ENCODE measurements at places on chromosomes 7 and 10.

- no peak for DNase-seq
Measured at GRCh38 chr10:132252412-132252811, 55.3 kb downstream of the STK32C start.

GRCh38 chr7:26428571-26428970, 136.9 kb downstream of the SNX10 start:
- DNase-seq = no peak

GRCh38 chr7:117975476-117975875, 102.2 kb upstream of the CTTNBP2 start:
- no peak for DNase-seq

- DNase-seq = peak; percentile 35
Measured at GRCh38 chr10:77511498-77512218, 126.0 kb downstream of the KCNMA1 start.

DNA sequence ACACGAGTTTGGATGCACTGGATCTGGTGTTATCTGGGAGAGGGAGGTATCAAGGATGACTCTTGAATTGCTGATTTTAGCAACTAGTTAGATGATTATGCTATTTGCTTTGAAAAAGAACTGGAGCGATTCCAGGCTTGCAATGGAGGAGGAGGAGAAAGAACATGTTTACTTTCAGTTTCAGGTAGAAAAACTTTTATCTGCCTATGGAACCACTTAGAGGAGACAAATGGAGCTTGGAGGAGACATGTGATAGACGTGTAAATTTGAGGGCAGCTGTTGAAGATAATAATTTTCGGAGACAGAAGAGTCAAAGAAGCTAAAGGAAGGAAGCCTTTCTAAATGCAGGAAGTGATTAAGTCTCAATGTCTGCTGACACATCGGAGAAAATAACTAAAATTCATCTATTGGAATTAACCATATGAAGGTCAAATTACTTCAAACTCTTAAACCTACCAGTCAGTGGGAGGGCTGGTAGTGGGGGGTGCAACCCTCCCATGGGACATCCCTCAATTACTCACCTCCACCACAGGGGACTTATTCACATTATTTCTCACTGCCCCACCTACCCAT, 56.4 kb upstream of the GNAI1 start:
- no peak for DNase-seq

- DNase-seq = peak; percentile 43
Measured at GRCh38 chr10:99681553-99681952, 22.2 kb downstream of the ENTPD7 start.

GRCh38 chr10:30821994-30822692, 192.6 kb upstream of the LYZL2 start:
- no peak for DNase-seq

DNA sequence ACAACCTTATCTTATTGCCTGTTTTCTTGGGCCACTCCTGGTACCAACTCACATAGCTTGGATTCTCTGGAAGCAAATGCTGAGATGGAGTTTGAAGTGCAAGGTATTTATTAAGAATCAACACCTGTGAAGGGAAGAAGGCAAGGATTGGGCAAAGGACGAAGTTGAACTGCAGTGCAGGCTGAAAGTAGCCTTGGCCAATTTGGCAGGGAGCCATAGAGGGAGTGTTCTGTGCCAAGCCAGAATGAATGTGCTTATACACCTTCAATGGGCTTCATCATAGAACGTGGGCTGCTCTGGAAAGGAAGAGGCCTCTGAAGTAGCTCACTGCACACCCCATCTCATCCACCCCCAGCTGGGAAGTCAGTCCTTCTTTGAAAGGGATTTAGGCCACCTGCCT, 79.8 kb upstream of the IFRD1 start:
- DNase-seq = no peak

GRCh38 chr7:80773787-80774508, 135.5 kb downstream of the CD36 start:
- DNase-seq = no peak

- DNase-seq = no peak
Measured at GRCh38 chr7:126957443-126957842, 295.3 kb downstream of the GRM8 start.

DNA sequence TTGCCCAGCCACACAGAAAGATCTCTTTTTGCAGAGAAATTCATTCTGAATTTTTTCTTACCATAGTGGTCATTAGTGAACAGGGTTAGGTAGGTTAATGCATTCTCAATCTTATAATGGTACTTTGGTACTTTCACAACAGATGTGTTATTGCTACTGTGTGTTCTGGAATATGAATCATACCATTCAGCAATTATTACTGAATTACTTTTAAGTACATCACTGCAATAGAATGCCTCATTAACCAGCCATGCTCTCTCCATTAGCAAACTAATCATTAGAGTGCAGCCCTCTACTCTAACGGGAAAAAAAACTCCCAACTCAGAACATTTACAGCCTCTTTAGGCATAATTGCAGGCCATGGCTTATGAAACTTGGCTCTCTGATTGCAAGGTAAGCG, 102.1 kb downstream of the DOCK4 start:
- DNase-seq = no peak

GRCh38 chr10:13717936-13718772, 131.4 kb downstream of the PRPF18 start:
- DNase-seq = peak; percentile 79

- no peak for DNase-seq
Measured at GRCh38 chr7:41277561-41277960, 425.3 kb downstream of the INHBA start.

- DNase-seq = peak; percentile 44
Measured at GRCh38 chr10:83871187-83872081, 267.9 kb upstream of the GHITM start.

GRCh38 chr7:21767300-21767900, 178.3 kb downstream of the CDCA7L start:
- DNase-seq = peak; percentile 68

GRCh38 chr7:17928055-17928454, 12.2 kb downstream of the SNX13 start:
- DNase-seq = no peak

GRCh38 chr10:3397231-3397630, 224.6 kb upstream of the PITRM1 start:
- peak; percentile 85 for DNase-seq

DNA sequence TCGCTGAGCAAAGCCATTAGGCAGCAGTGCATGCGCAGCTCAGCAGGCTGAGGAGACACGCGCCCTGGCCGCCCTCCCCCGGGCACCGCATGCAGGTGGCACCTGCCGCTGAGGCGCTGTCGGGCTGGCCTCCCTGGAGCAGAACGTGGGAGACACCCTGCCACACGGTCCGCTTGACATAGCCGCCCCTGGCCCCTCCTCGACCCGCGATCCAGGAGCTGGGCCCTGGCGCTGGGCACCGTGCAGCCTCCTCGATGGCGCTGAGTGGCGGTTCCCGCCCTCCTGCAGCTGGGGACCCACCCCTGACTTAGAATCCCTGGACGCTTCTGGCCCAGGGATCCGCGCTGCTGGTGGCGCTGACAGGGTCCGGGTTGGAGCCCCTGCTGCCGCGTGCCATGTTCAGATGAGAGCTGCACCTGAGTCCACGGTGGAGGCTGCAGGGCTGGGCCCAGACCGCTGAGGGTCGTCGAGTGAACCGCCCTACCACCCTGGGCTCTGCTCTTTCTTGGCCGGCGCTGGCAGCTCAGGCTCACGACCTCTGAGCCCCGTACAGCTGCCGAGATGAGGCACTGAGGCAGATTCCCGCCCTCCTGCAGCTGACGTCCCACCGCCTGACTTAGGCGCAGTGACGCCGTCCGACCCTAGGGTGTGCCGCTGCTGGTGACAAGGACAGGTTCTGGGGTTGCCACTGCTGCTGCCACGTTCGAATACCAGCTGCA, 116.8 kb downstream of the OR13A1 start:
- DNase-seq = no peak

DNA sequence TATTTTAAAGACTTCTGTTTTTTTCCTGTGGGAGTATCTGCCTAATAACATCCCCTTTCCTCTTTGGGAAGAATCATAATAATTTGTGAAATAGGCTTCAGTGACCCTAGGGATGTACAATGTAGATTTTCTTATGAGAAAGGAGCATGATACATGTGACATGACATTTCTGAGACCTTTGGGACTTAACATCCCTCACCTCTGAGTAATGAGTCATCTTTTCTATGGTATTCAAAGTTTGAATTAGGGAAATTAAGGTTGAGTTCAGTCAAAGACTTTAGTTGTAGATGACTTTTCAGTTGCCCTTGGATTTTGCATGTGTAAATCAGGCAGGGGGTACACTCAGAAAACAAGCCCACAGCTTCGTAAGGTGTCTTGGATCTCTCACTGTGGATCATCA, 14.3 kb downstream of the GRK5 start:
- no peak for DNase-seq

DNA sequence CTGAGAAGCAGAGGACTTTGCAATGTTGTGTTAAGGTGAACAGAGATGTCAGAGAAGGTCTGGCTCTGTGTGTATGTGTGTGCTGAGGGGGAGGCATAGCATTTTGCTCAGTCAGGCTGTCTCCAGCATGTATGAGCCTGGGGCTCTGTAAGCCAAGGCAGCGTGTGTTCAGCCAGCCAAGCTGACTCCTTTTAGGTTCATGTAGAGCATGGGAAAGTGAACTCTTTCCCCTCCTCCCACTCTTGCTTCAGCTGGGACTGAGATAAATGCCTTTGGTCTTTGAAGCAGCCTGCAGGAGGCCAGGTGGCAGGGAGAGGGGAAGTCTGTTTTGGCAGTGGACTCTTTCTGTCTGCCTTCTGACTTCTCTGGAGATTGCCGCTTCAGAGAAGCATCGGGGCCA, 3.8 kb downstream of the SFXN2 start:
- DNase-seq = no peak

DNA sequence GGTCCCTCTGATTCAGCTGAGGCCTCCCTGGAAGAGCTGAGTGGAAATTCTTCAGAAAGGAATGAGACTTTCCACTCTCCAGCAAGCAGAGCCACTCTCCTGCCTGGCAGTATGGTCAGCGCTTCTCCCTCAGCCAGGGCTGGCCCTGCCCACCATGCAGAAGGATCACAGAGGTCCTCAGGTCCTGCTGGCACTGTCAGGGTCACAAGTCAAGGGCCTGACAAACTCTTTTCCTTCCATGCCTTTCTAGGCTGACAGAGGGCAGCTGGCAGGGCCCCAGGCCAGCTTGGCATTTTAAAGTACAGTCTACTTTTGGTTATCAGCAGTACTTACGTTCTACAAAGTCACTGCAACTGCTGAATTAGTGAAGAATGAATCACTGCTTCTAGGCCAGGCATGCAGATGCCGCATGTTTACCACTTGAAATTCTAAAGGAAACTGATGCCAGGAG, 119.3 kb upstream of the FRMD4A start:
- peak; percentile 61 for DNase-seq

DNA sequence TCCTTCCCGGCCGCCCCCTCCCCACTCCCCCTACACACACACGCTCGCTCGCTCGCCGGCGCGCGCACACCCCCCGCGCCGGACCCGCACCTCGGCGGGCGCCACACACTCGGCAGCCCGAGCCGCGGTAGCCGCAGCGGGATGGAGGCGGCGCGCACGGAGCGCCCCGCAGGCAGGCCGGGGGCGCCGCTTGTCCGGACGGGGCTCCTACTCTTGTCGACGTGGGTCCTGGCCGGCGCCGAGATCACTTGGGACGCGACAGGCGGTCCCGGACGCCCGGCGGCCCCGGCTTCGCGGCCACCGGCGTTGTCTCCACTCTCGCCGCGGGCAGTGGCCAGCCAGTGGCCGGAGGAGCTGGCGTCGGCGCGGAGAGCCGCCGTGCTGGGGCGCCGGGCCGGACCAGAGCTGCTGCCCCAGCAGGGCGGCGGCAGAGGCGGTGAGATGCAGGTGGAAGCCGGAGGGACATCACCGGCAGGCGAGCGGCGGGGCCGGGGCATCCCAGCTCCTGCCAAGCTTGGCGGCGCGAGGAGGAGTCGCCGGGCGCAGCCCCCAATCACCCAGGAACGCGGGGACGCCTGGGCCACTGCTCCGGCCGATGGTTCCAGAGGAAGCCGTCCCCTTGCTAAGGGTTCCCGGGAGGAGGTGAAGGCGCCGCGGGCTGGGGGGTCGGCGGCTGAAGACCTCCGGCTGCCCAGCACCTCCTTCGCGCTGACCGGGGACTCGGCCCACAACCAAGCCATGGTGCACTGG, at the start of gene SORCS3:
Gene SORCS3 (plus strand): TSS at position 104 of the 750 bp plus-strand sequence.
- no peak for DNase-seq

DNA sequence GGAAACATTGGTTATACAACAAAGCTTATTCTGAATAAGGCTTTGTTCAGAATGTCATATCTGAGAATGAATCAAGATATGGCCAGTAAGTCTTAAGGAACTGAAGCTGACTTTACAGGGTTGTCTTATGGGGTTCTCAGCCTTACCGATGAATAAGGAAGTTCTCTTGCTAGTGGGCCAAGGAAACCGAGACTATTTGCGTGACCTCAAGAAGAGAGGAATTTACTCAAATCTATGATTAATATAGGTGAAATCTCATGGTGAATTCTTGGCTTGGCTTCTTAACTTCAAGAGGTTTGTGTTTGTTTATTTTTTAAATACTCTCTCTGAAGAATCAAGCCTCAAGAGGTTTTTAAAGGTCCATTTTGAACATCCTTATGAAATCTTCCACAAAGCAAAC, 4.7 kb upstream of the MRLN start:
- no peak for DNase-seq

DNA sequence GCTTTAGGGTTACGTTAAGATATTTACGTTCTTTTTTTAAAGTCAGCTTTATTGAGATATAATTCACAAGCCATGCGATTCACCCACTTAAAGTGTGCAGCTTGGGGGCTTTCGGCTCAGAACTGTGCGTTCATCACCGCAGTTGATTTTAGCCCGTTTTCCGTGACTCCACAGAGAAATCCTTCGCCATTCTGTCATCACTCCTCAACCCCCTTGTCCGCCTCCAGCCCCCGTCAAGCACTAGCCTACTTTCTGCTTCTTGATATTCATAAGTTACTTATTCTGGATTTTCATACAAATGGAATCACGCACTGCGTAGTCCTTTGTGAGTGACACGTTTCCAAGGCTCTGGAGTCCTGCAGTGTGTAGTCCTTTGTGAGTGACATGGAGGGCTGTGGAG, 20.4 kb downstream of the FAM20C start:
- no peak for DNase-seq

- DNase-seq = no peak
Measured at GRCh38 chr7:133583545-133584171, 330.8 kb downstream of the EXOC4 start.

GRCh38 chr7:151210087-151210854, at the start of gene H2BK1:
Gene H2BK1, minus strand, starts transcription at chr7:151210488. Its CDS starts 170 bp downstream, at chr7:151210318.
- no peak for DNase-seq
